ENCODE measurements at places on chromosomes 3 and 15.

DNA sequence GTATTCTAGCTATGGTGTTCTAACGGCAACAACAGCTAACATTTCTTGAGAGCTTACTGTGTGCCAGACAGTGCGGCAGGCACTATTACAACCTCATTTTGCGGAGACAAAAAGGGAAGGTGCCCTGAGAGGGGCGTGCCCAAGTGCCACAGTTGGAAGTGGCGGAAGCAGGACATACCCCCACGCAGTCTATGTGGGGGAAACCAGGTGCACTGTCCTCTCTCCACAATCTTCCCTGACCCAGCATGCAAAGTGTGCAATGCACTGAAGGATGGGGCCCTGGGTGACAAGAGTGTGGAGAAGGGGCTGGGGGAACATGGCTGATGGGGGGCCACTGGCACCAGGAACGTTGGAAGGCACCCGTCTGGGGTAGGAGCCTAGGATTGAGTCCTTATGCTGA, 8.6 kb downstream of the ANP32A start:
- no peak for DNase-seq

DNA sequence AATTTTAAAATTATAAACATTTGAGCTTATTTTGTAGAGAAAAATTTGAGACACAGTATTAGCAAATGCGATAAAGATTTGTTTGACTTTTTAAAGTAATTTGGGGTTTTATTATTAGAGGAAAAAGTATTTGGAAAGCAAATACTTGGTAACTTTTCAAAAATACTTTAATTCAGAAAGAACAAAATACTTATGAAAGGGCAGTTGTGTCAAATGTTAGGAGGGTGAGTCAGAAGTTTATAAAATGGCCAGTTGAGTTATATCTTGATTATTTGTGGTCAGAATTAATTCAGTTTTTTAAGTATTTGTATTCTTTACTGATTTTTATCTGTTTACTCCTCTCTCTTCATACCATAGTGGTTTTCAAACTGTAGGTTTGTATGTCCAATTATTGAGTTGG, 12.1 kb downstream of the LACTB start:
- no peak for DNase-seq

DNA sequence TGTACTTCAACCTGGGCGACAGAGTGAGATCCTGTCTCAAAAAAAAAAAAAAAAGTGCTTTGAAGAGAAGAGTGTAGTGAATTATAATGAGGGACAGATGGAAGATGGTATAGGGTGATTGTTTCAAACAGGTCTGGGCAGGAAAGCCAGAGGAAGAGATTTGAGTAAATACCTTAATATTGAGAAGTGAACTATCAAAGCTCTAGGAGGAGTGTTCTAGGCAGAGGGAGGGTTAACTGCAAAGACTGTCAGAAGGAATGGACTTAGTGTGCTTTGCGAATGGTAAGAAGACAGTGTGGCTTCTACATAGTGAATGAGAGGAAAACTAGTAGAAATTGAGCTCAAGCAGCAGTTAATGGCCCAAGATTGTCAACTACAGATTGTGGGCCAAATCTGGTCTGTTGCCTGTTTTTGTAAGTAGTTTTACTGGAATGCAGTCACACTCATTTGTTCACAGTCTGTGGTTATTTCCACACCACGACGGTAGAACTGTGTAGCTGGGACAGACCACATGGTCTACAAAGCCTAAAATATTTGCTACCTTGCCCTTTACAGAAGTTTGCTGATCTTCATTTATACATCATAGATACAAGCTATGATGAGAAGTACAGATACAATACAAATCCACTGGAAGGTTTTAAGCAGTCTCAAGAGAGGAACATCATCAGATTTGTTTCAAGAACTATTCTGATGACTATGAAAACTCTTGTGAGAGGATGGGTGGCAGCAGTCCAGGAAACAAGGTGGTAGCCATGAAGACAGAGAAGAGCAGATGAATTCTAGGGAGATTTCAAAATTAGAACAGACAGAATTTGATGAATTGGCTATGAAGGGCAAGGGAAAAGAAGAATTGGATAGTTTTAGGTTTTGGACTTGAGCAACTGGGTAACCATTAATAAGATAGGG, 16.5 kb upstream of the USP50 start:
- DNase-seq, result no peak

DNA sequence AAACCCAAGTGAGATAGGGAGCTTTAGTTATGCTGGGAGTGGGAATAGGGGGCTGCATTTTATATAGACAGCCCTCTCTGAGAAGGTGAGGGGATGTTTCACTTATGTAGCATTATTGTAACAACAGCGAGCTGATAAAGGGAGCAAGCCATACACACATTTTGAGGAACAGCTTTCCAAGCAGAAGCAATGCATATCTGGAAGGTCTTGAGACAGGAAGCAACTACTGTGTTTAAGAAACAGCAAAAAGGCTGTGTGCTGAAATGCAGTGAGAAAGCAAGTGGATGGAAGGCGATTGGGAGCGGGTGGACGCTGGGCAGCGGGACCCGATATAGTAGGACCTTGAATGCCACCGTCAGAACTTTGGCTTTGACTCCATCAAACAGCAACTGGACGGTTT, 155.9 kb upstream of the TBL1XR1 start:
- DNase-seq, result no peak

DNA sequence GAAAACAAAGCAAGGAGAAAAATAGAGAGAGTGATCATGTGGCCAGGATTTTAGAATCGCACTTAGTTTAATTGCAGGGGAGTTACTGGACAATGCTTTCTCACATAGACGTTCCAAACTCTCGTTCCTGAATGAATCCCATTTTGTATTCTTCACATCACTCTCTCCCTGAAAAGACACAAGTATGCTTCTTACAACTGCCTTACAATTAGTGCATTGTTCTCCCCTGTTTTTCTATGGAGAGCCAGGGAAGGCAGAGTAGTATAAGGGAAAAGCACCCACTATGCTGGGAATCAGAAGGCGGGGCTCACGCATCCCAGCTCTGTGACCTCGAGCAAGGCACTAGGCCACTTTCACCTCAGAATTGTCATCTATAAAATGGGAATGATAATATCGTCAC, 14.4 kb downstream of the TMOD2 start:
- DNase-seq, result no peak

DNA sequence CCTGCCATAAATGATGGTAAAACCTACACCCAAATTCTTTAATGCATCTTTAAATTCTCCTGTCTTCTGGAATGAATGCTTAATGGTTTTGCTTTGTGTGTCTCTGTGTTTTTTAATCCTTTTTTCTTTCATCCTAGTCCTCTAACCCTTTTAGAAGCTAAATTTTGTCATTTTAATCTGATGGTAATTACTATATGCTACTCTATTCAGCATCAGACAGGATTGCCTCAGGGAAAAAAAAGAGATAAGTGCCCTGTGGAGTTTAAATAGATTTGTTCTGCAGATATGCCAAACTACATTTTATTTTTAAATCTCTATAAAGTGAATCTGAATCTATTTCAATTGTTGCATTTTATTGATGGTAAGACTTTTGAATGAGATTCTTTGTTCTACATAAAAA, 966.8 kb downstream of the NSUN3 start:
- DNase-seq, result no peak

GRCh38 chr3:28240441-28240840, 978 bp upstream of the CMC1 start:
- no peak for DNase-seq

GRCh38 chr3:79247725-79248043, 520.1 kb downstream of the ROBO1 start:
- DNase-seq, result no peak

GRCh38 chr3:10466186-10466585, 39.2 kb downstream of the ATP2B2 start:
- DNase-seq, result no peak

DNA sequence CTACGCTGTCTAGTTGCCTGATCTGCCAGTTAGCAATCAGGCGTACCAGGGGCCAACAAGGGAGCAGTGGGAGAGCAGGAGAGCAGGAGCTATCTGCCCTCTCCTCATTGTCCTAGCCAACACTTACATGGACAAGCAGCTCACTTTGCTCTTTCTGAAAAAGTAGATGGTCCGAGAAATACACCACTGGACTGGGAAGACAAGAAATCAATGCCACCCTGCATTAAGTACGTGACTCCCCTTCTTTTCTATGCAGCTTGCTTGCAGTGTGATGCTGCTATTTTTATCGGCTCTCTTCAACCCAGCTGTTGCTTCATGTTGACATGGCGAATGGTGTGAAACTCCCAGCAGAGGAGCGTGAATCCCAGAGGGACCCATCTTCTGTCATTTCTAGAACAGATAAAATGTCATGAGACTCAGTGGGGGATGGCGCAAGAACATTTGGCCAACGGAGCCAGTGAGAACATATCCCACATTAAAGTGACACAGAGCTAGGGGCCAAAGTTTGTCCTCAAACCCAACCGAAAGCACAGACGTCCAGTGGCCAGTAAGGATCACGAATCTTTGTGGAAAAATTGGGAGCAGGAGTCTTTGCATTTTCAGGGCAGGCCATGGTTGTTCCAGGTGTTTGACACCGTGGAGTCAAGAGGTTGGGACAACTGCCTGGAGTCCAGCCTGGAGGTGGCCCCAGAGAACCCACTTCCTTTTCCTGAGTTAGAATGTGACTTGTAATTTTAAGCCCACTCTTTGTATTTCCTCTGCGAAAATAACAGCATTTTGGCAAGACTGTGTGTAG, 53.7 kb upstream of the MEF2A start:
- DNase-seq, result no peak

- DNase-seq, result no peak
Measured at GRCh38 chr3:178754852-178755510, 218.7 kb downstream of the KCNMB2 start.

DNA sequence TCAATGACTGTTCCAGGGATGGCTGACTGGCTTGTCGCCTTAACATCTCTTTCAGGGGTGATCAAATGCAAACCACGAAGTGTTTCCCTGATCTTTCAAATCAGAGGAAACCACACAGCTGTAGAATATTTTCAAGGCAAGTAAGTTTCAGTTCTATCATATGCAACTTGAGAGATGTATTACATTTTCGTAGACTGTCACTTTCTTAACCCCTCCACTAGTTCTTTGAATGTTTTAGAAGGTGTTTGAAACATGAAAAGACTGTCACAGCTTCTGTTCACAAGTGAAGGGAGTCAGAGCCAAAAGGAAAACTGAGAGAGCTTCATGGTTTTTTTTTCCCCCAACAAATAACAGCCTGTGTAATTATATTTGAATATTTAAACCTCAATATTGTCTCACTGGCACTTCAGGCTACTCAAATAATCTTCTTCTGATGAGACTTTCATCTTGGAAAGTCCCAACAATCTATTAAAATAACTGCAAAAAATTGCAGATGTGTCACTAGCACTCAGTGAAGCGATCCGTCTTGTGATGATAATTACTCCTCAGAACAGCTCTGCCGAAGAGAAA, 25.9 kb upstream of the CAPN7 start:
- peak; percentile 9 for DNase-seq

GRCh38 chr15:50726315-50726714, 39.2 kb downstream of the SPPL2A start:
- no peak for DNase-seq

DNA sequence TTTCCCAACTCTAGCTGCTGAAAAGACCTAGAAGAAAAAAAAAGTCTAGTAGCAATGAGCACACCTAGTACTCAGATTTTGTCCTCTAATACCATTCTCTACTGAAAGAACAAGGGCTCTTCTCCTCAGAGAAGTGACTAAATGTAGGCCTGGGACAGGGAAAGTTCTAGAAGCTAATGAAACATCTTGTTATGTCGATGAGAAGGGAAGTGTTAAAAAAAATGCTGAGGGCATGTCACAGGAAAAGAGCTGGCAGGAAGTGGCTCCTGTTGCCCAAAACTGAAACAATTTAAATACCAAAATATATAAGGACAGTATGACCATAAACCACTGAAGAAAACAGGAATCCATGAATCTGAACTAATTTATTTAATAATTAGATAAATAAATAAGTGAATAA, 581.4 kb upstream of the TBL1XR1 start:
- no peak for DNase-seq

DNA sequence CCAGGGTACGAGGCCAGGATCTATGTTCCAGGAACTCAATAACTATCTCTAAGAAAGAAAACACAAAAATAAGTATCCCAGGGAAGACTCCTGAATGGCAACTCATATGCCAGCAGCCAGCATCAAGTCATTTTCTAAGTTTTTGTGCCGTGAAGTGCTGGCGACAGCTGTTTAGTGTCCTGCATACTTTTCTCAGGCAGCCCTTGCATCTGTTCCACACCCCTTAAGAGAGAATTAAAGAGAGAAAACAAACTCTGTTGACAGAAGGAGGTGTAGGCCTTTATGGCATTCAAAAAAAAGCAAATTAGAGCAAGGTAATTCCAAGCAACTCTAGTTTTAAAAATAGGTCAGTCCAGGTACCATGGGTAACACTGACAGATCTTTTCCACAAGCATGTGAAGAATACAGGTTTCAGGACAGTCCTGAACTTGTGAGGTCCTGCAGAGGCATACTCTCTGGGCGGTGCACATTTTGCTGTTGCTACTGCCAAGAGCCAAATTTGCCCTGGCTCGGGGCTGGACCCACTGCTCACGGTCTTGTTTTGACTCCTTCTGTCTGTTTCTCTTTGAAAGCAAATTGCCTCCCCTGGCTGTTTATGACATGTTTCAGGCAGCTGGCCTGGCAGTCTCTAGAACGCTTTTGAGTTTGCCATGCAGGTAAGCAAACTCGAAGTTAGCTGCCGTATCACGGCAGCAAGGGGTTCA, 252.1 kb upstream of the ADAMTS9 start:
- no peak for DNase-seq

DNA sequence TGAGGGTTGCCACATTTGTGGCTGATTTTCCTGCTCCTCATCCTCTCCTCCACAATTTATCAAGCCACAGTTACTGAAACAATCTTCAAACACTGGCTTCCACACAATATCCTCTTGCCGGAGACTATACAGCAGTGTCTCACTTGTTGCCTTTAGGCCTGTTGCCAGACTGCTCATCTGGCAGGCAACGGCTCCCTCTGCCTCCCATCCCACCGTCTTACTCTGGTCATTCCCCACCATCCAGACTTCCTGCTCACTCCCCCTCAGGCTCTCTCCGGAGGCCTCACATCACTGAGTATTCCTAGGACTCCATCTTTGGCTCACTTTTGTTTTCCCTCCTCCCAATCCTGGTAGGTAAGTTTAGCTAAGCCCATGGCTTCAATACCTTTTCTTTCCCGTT, 301.9 kb downstream of the IL20RB start:
- DNase-seq, result no peak

DNA sequence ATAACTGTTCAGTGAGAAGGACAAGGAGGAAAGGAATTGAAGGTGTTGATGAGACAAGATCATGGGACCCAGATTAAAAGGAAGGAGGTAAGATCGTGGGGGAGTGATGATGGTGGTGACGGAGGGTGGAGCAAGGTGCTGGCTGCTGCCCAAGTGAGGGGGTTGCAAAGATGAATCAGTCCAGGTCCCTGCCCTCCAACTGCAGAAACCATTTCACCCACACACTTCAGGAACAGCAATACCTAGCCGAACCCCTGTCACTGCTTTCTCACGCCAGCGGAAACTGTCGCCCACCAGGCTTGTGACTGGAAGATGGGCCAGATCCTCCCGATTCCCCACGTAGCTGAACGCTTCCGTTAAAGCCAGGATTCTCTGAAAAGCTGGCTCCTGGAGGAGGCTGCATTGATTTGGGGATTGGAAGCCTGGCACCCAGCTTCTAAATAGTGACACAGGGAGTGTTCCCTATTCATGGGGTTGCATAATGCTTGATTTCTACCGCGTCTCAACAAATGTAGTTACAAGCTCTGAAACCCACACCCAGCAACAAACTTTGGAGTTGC, 3.2 kb upstream of the LSG1 start:
- DNase-seq, result no peak
